ENCODE measurements at places on chromosomes 11 and 22.

- no peak for DNase-seq
Measured at GRCh38 chr11:129625930-129626329, 189.7 kb upstream of the TMEM45B start.

GRCh38 chr11:131474947-131475346, 104.5 kb downstream of the NTM start:
- DNase-seq, result no peak

- DNase-seq, result no peak
Measured at GRCh38 chr11:102926961-102927623, 28.4 kb downstream of the MMP13 start.

DNA sequence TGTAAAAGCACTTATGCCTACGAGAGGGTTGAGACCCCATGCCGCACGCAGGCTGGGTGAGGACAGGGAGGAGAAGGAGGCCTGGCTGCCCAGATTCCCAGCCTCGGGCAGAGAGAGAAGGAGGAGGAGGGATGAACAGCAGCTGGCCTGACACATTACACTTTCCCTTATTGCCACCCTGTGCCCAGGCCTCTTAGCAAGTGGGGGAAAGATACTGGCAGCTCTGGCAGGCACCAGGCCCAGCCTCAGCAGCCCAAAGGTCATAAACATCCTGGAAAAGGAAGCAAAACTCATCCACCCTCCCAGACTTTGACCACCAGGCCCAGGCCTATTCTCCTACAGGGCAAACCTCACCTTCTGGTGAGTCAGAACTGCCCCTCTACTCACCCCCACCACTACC, 4.7 kb downstream of the PLAAT3 start:
- DNase-seq, result no peak

- DNase-seq, result no peak
Measured at GRCh38 chr22:37354670-37355069, 72.4 kb downstream of the CYTH4 start.

GRCh38 chr11:127390465-127390864, 389.9 kb upstream of the KIRREL3 start:
- no peak for DNase-seq

GRCh38 chr11:11895672-11896071, 53.9 kb downstream of the USP47 start:
- no peak for DNase-seq

- no peak for DNase-seq
Measured at GRCh38 chr11:116224889-116225200, 547.9 kb downstream of the BUD13 start.

GRCh38 chr22:19058713-19059451, 63.3 kb downstream of the DGCR2 start:
- DNase-seq, result no peak

DNA sequence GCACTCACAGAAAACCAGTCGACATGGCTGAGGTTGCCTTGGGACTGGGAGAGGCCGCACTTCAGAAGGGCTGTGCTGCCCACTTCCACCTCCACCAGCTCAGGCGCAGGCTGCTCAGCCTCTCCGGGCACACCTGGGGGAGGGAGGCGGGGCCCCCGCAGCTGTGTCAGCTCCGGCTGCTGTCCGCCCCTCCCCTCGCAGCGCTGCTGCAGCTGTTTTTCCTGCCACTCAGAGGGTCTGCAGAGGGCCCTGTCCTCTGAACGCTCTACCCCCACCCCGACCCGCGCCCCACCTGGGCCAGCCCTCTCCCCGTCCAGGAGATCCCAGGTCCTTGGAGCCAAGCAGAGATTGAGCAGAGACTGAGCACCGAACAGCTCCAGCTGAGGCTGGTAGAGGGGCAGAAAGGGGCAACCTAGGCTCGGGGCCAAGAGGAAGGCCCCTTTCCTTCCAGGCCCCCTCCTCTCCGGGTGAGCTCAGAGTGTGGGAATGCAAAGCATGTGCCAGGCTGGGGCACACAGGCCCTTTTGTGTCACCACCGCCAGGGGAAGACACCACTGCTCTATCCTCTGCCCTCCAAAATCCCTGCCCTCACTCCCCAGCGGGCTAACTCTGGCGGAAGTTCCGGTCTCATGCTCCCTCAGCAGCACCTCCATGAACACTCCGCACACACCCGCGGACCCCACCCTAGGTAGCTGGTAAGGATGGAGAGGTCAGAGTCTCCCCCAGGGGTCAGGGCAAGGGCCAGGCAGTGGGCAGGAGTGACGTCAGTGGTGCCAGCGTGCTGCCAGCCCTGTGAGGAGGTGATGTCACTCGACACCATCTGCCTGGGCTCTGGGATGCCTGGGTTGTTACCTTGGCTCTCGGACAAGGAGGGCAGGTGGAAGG, 1.6 kb downstream of the MCAM start:
- DNase-seq, result peak; percentile 65

DNA sequence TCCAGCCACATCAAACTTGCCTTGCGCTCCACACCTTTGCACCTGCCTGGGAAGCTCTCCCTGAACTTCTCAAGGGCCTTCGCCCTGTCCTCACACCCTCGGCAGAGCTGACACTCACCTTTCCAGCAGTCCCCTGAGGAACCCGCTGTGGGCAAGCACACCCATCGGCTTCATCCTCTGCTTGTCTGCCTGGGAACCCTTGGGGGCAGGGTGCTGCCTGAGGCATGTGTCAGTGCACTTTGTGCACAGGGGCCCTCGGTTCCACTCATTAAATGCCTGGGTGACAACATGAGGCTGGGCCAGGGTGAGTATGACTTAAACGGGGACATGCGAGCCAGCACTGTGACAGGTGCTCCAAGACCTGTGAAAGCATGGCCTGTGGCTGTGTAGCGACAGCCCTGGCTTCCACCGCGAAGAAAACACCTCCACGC, 2.6 kb upstream of the LRFN4 start:
- DNase-seq, result no peak

- peak; percentile 58 for DNase-seq
Measured at GRCh38 chr22:41048791-41049717, 43.3 kb upstream of the EP300 start.

DNA sequence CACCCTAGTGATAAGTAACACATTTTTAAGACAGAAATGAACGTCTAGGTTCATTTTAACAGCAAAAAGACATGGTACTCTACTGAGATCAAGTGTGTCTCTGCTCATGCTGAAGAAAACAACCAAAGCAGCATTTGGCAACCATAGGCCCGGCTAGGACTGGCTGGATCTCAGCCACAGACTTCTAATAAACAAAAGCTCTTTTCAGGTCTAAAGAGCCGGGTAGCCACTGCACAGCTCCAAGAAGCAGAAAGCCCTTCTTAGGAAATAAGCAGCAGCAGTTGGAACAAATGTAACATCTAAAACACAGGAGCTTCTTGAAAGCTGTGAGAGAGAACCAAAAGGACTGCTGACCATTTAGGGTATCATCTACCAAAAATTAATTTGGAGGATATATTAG, 37.6 kb downstream of the PITPNB start:
- no peak for DNase-seq

DNA sequence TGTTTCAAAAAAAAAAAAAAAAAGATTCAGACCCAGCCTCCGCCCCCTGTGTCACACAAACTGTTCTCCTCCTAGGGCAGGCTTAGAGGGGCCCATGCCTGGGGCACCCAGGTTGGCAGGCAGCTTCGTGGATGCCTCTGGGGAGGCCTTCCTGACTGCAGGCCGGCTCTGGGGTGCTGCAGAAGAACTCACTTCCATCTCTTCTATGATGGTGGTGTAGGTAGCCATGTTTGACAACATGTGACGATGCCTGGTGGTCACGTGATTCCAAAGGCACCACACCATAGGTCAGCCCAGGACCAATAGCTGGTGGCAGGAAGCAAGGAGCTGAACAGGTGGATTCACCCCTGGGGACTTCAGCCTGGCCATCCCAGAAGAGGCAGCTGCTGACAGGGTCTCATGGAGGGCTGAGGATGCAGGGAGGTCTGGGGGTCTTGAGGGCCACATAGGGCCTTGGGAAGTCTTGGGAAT, 24.1 kb upstream of the CELSR1 start:
- no peak for DNase-seq

GRCh38 chr11:129012880-129013279, 70.2 kb upstream of the TP53AIP1 start:
- DNase-seq, result no peak

GRCh38 chr11:107043242-107044006, 25.1 kb upstream of the GUCY1A2 start:
- peak; percentile 7 for DNase-seq

GRCh38 chr11:133955081-133955891, 1.5 kb downstream of the IGSF9B start:
- DNase-seq, result no peak

GRCh38 chr11:64878223-64878493, 263 bp downstream of the EHD1 start:
- no peak for DNase-seq

- DNase-seq, result no peak
Measured at GRCh38 chr11:77213589-77214428, 85.8 kb downstream of the MYO7A start.

DNA sequence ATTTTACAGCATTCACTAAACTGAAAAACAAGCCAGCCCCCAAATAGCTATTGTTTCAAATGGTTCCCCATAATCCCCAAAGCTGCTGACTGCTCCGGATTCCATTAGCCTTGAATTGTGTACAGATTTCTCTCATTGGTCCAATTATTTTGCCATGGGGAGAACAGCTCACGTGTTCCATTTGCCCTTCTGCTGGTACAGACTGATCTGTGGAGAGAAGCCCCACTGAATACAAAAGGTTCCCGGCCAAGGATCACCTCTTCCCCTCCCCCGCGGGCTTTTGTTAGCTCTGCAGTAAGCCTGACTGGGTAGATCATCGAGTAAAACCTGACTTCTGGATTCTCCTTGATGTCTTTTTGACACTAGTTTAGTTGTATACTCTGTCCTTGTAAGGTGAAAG, 9.1 kb upstream of the MAPK8IP1 start:
- DNase-seq, result no peak

GRCh38 chr11:72684236-72684912, 10.2 kb upstream of the PDE2A start:
- DNase-seq, result peak; percentile 91
